ENCODE measurements at places on chromosomes 7 and 10.

DNA sequence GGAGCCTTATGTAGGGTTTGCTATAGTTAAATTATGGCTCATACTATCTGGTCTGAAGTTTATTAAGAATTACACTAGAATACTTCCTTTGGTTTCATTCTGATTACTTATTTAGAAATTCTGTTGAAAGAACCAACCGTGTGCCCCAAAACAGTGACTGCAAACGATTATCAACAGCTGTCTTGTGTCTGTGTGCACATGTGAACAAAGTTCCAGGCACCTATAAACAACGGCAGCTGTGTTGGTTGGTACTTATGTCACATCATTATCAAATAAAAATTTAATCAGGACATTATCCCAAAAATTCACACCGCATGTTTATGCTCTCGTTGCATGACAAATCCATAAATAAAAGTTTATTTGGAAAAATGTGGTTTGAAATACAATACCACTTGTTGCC, 80.6 kb downstream of the USP6NL start:
- no peak for DNase-seq

- DNase-seq: no peak
These were observed 31.2 kb downstream of the BAIAP2L1 start for GRCh38 chr7:98369726-98370125.

DNA sequence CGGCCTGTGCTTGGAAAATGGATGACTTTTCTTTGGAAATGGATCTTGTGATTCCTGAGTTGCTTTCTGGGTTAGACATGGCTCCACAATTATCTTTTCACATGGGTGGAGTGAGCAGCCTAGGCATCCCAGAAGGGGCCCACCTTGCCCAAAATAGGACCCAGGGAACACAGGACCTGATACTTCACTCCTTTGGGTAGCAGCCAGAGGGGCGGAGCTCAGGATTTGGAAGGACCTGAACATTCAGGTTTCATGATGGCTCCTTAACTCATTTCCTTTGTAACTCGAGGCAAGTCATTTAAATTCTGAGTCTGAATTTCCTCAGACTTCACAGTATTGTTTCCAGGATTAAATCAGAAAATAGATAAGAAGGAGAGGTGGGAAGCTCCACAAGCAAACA, 178.3 kb upstream of the ZMIZ1 start:
- DNase-seq: no peak

GRCh38 chr7:127959770-127960169, 71.5 kb downstream of the LRRC4 start:
- no peak for DNase-seq

DNA sequence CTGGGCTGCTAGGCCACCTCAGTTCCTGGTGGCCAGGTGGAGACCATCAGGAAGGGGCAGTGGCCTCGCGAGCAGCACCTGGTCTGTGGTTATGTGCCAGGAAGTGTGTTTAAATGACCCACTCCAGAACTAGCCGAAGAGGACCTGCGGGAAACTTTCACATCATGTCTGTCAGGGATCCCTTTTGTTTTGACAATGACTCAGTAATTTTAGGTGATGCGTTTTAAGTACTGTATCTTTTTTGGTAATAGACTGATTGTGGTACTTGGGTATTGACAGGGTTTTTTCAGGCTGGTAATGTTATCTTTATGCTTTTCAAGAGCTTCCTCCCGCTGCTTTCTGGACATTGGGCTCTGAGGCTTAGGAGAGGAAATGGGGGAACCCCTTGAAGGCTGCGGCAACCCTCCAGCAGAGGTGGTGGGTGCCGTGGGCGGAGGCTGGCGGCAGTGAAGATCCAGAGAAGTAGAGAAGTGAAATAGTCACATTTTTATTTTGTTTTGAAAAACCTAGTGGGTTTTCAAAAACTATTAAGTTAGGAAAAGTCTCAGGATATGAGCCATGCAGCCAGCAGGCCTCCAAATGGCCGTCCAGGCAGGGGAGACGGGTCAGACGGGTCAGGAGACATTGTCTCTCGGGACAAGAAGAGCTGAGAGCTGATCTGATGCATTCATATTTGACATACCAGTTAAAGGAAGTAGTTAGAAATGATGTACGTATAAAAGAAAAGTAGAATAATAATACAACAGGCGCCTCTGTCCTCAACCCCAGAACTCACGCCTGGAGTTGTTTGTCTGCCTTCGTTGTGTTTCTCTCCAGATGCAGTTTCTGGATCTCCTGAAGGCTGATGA, 27.7 kb downstream of the PPP2R2D start:
- DNase-seq: no peak

- DNase-seq: no peak
These were observed 19.4 kb downstream of the TRPV5 start for GRCh38 chr7:142914121-142914520.

- no peak for DNase-seq
These were observed 189.6 kb downstream of the GRID1 start for GRCh38 chr10:86176850-86177536.

DNA sequence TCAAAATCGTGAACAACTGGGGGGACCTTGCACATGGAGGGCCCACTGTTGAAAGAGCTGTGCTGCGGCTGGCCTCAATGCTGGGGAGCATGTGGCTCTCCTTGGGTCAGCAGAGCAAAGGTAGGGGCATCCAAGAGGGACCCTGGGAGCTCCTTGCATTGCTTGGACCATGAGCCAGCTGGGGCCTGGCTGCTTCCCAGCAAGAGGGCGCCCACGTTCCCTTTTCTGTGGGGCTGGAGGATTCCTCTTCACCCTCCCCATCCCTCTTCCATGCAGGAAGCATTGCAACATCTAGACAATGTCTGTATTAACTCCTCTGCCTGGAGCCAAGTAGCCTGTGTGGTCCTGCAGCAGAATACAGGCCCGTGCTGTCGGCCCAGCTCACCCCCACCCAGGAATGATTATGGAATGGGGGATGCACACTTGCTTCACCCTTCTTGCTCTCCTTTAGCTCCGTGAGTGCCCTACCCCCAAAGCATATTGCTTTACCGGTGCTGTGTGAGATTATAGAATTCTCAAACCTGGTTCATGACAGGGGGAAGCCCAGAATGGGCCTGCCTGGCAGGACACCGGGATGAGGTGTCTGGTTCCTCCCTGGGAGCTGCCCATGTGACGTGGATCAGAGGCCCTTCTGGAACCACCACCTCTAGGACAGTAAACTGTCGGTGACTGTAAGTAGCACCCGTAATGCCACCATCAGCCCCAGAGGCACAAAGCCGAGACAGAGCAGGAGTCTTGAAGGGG, 61.9 kb downstream of the SYPL1 start:
- no peak for DNase-seq

GRCh38 chr10:47223236-47223635, 76.8 kb upstream of the GDF10 start:
- DNase-seq: no peak
